Fibroblast of skin of left biceps (primary cell): ENCODE measurements at places on chromosomes 2 and 18.

DNA sequence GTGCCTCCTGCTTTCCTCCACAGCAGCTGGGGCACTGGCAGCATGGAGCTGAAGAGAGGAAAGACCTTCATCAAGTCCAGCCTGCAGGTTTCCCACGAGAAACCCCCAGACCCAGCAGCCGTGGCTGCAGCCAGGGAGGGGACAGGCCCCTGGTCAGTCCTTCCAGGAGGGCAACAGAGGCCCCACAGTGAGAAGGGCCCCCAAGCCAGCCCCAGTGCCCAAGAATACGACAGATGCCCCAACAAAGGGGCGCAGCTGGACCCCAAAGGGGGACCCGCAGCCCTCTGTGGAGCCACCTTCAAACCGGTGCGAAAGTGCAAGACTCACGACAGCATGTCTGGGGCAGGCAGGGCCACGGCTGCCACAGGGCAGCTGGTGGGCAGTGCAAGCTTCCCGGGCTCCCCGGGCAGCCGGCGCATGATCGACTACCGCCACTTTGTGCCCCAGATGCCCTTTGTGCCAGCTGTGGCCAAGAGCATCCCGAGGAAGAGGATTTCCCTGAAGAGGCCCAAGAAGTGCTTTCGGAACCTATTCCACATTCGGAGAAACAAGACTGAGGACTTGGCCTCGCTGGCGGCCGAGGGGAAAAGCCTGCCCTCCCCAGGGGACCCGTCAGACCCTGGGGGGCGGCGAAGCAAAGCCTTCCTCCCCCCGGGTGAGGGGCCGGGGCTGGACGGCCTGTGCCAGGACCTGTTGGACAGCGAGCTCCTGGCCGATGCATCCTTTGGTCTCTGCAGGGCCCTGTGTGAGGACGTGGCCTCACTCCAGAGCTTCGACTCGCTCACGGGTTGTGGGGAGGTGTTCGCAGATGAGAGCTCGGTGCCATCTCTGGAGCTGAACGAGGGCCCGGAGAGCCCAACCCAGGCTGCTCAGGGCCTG is 6.9 kb downstream of the AMER3 start:
- DNase-seq, result no peak

- no peak for DNase-seq
Measured at GRCh38 chr2:3125001-3125760, 252.4 kb downstream of the EIPR1 start.

DNA sequence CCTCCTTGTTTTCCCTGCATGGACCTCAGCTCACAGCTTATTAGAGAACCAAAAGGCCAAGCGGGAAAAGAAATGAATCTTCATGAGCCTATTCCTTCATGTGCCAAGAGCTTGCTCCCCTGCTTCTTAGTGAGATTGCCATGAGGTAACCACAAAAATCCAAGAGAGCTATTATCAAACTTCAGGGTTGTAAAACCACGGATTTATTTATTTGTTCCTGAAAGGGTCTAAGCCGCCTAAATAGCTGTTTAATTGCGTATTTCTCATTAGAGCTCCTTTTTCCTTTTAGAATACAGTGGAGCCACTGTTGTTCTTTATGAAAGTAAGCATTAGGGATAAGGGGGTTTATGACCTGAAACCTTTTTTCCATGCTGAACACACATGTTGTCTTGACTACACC is 58.0 kb downstream of the SRD5A2 start:
- DNase-seq, result no peak

GRCh38 chr2:22934747-22935146 is 450.2 kb upstream of the KLHL29 start:
- no peak for DNase-seq

- no peak for DNase-seq
Measured at GRCh38 chr18:23460285-23461273, 7.5 kb downstream of the RIOK3 start.

DNA sequence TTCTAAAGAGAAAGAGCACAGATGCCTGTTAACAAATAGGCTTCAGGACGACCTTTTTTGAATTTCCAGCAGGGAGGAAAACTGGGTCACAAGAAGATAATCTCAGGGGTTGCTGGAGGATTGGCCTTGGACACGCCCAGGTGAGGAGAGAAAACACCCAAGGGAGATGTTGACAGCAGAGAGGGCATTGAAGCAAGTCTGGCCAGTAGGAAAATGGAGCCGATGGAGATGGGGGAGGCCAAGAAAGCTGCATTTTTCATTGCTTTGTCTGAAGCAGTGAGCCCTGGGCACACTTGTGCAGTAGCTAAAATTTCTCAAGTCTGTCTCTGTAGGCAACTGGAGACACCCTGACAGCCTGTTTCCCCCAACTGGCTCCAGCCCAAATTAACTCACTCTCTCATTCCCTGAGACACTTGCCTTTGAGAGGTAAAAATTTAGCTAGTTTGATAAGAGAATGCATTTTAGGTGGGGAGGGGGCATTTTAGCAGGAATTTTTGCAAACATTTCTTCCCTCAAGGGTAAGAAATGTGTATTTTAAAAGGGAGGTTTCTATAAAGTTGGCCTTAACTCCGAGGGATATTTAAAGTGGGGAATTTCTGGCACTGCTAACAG is 165.5 kb downstream of the TGIF1 start:
- DNase-seq, result no peak

- DNase-seq, result no peak
Measured at GRCh38 chr18:23803755-23804154, 114.5 kb downstream of the LAMA3 start.

DNA sequence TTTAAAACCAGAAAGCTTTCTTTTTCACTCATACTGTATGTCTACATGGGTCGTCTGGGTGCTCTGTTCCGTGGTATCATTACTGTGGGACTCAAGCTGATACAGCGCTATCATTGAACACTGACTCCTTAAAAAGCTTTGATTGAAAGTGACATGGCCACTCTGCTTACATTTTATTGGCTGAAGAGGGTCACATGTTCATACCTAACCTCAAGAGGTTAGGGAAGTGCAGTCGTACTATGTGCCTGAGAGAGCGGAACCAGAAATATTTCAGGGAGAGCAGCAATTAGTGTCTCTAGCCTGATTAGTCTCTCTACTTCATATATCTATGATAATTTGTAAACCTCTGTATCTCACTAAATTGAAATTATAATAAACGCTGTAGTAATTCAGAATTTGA is 43.5 kb downstream of the PSMD14 start:
- no peak for DNase-seq

GRCh38 chr2:205733648-205734047 is 51.3 kb downstream of the NRP2 start:
- no peak for DNase-seq

GRCh38 chr2:201952187-201952586 is 81.5 kb upstream of the FZD7 start:
- DNase-seq, result no peak

DNA sequence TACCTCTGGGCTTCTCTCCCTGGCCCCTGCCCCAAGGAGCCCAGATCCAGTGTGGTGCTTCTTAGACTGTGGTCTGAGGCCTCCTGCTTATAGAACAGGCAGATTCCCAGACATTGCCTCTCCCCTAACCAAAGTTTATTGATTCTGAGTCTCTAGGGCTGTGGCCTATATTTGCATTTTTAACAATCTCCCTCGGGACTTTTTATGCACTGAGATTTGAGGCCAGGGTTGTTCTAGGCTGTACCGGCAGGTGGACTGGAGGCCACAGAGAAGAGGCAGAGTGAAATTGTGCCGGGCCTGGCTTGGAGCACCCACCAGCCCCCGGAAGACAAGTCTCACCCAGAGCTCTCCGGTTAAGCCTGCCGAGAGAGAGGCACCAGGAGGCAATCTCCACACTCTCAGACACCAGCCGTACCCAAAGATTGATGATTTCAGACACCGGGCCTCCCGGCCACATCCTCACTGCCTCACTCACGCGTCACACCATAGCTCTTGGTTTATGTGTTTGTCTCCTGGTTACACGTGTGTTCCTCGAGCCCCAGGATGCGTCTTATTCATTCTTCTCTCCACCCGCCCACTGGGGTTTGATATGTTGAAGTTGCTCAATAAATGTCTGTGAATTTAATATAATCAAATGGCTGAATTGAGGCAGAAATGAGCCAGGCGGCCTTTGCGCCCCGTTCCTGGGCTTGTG is 203.7 kb downstream of the KLHL29 start:
- no peak for DNase-seq

DNA sequence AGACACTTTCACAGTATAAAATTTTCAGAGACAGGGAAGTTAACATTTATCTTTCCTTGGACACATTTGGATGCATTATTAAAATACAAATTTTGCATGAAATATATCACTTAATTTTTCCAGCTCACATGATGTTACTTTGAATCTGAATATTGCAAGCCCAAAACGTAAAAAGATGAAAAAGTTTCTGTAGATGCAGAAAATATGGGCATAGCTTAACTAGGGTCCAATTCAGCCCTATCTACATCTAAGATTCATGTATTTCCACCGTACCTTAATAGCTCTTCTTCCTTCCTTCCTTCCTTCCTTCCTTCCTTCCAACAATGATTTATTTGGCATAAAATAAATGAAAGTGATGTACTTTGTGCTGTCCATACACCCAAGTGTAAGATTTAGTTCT is 1084.6 kb upstream of the TMEFF2 start:
- no peak for DNase-seq

GRCh38 chr2:220272656-220273055 is 645.2 kb downstream of the SLC4A3 start:
- no peak for DNase-seq

DNA sequence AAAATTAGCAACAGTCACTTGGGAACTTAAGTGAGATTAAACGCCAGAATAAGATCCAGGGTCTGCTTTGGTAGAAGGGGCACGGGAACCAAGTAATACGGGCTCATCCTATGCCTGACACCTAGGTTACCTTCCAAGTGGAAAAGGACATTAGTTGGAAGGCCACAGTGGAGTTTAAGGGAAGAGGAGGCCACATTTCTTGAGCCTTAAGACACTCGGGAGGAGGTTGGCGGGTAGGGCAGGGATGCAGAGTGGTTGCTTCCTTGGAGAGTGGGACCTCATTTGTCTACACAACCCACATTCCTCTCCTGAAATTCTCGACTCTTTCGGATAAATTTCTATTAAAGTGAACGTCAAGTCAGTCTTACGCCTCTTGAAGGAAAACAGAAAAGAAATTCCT is 510 bp upstream of the DNAH6 start:
- no peak for DNase-seq

- DNase-seq, result no peak
Measured at GRCh38 chr2:197372592-197372991, 62.0 kb upstream of the ANKRD44 start.

- DNase-seq, result no peak
Measured at GRCh38 chr2:200698217-200698616, 112.4 kb downstream of the AOX1 start.

- DNase-seq, result no peak
Measured at GRCh38 chr2:3754795-3755194, 51.4 kb downstream of the DCDC2C start.

- DNase-seq, result no peak
Measured at GRCh38 chr2:39234754-39235153, 9.0 kb downstream of the CDKL4 start.

DNA sequence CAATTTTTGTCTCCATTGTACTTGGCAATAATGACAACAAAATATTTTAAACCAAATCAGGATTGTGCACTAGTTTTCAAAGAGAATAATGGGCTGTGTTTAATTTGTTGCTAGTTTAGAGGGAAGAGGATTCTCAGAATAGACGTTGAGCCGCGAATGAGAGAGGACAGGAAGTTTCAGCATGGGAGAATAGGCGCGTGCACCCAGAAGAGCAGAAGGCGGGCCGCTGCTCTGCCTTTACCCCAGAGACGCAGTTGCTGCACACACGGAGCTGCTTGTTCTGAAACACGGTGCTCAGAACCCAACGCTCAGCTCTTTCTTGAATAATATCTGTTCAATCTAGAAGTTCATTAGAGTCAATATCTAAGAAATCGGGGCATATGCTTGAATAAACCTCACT is 223.4 kb downstream of the MYT1L start:
- DNase-seq, result no peak

- no peak for DNase-seq
Measured at GRCh38 chr18:75159646-75160356, 49.1 kb downstream of the PTGR3 start.

DNA sequence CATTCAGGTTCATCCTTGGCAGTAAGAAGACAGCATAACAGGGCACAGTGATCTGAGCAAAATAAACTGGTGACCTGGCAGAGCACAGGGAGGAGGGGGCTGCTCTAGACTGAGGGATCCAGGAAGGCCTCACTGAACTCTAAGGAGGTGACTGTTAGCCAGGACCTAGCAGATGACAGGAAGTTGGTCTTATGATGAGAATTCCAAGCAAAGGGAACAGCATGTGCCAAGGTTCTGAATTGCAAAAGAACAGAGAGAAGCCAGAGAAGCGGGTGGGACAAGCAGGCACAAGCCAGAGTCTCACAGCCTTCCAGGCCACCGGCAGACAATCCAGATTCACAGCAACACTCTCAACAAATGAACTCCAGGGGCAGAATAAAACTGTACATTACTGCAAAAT is 152.7 kb upstream of the PTPRM start:
- no peak for DNase-seq

- DNase-seq, result no peak
Measured at GRCh38 chr2:77161009-77161408, 361.2 kb downstream of the LRRTM4 start.

DNA sequence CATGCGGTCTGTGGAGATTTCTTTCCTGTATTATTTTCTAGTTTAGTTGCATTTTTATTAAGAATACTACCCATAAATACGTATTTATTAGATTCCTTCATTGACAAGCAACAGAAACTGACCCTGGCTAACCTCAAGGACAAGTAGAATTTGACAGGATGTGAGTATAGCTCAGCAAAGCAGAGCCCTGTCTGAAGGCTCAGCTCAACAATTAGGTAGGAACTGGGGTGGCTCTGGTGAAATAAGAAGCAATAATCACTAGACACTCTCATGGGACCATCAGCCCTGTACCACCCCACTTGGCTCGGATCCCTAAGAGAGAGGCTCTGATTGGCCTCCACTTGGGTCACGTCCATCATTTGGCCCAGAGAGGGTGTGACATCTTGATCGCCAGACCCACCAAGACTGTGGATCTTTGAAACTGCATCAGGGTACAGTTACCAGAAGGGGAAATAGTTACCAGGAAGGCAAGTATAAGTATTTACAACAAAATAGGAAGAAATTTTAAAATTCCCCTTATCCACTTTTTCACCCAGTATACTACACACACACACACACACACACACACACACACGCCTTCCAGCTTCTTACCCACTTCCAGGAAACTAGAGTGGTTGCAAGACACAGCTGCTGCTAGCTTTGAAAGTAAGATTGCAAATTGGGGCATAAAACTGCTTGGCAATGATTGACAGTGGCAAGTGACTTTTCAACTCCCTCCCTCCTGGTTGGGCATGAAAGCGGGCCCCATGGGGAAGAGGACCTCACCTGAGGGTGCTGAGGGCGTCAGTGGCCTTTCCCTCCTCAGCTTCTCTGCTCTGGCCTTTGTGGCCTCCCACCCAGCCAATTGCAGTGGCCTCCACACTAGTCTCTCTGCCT is 41.8 kb downstream of the KCTD18 start:
- no peak for DNase-seq

DNA sequence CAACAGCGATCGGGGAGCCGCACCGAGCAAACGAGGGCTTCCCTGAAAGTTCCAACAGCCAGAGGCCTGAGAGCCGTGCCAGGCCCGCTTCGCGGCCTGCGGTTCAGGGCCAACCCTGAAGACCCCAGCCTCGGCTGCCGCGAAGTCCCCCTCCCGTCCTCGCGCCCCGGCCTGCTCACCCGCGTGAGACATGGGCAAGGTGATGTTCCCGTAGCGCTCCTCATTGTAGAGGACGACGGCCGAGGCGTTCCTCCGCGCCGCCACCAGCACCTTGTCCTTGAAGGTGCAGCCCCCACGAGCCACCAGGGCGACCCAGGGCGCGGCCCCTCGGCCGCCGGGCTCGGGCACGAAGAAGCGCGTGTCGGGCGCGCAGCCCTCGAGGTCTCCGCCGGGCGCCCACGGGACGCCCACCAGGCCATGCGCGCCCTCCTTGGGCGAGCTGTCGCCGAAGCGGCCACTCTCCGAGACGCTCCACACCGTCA is 510 bp downstream of the RNF149 start:
- DNase-seq, result no peak
